Stimulated activated CD8-positive, alpha-beta memory T cell treated with anti-CD3 and anti-CD28 coated beads, Interleukin-15, amount 100 ng/mL, for 4 hours (primary cell): ENCODE measurements at places on chromosomes 4 and X.

DNA sequence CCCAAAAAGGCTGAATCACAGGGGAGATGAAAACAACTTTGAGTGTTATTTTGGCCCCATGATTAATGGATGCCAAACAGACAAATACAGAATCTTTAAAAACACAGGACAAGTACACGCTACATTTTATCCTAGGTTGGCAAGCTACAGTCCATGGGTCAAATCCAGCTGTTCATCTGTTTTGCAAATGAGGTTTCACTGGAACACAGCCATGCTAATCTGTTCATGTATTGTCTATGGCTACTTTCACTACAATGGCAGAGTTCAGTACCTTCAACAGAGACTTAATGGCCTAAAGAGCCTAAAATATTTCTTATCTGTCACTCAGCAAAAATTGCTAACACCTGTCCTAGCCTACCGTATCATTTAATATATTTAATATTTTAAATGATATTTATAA is 1548.5 kb upstream of the IGFBP7 start:
- no peak for DNase-seq

DNA sequence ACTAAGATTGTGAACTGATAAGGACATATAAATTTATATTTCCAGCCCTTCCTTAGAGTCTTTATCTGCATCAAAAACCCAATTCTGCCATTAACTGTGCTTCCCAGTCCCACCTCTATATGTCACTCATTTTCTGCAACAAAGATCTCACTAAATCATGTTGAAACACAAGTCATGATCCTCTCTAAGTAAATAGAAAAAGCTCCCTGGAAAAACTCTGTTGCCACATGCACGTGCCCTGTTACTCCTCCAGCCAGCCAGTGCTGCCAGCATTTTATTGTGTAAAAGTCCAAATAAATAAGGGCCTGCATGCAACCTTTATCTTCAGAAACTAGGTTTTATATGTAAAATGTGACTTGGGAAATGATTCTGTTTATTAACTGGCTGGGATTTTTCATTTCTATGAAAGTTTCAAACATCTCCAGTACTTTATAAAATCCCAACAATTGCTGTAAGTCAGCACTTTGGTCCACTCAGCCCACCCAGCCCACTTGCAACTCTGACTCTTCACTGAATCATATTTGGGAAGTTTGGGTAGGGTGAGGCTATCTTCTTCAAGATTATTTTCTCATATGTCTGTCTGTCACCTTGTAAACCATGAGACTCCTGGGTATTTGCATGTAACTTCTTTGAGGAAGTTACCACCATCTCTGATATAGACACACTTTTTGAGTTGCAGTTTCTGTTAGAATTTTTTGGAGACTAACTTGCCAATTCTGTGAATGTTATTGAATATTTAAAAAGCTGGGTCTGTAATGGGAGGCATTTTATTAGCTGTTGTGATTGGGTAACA is 40.0 kb upstream of the SMARCA5 start:
- no peak for DNase-seq

- no peak for DNase-seq
Measured at GRCh38 chr4:76726176-76726575, 171.8 kb downstream of the SOWAHB start.

GRCh38 chr4:138945401-138945800 is 70.2 kb upstream of the NOCT start:
- no peak for DNase-seq
